NCI-H187 (cell line): ENCODE measurements at places on chromosomes 4 and X.

DNA sequence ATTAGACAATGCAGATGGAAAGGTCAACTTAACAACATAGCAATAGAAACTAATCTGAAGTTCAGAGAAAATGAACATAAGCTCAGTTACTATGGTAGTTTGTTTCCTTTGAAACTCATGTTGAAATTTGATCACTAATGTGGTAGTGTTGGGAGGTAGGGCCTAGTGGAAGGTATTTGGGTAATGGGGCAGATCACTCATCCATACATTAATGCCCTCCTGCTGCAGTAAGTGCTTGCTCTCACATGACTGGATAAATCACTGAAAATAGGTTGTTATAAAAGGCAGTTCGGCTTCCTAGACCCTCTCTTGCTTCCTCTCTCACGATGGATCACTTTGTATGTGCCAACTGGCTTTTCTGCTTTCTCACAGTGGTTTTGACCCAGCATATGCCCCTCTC is 567.4 kb upstream of the GALNT7 start:
- no peak for DNase-seq

DNA sequence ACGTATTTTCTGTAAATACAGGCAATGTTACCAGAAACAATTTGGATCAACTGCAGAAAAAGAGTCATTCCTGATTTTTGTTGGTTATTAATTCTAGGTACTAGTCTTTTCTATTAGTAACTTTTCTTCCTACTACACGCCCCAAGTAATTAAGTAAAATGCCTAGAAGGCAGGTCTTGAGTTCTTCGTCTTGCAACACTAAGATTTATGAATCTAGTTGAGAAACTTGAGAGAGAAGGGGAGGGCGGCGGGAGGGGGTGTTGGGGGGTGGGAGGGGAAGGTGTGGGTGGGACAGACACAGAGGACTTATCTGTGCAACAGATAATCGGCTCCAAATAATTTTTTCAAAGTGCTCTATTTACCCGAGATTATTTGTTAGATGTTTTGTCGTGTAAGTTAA is 3.0 kb downstream of the RAP2C start:
- no peak for DNase-seq

GRCh38 chr4:5717449-5718158 is 6.6 kb downstream of the EVC start:
- no peak for DNase-seq

- no peak for DNase-seq
These were observed 134.3 kb upstream of the AP1S2 start for GRCh38 chrX:15988661-15989603.

DNA sequence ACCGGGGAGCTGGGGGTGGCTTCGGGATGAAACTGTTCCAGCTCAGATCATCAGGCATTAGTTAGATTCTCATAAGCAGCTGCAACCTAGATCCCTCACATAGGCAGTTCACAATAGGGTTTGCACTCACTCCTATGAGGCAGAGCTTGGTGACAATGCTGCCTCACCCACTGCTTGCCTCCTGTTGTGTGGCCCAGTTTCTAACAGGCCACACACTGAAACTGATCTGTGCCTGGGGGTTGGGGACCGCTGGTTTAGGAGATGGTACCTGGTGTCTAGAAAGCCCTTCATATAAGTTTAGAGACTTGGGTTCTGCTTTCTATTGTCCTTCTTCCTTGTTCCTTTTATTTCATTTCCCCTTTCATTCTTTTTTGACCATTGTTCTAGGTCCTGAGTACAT is 234.2 kb downstream of the FRAS1 start:
- DNase-seq = no peak

- no peak for DNase-seq
These were observed 26.9 kb downstream of the HTRA3 start for GRCh38 chr4:8296491-8296890.

DNA sequence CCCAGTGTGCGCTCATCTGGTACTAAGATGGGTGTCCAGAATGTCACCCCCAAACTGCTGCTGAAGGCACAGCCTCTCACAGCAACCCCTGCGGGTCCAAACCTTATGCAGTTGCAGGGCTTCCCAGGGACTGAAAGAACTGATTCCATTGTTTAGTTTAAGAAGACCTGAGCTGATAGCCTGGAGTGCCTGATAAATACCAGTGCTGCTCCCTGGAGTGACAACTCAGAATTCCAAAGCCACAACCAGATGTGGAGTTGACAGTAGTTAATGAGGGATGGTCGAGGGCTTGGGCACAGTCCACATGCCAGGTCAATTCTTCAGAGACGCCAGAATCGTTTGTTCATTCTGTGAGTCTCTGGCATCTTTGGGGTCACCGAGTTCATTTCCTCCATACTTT is 71.2 kb downstream of the LNX1 start:
- DNase-seq = no peak

- no peak for DNase-seq
These were observed 127.7 kb downstream of the SLC7A11 start for GRCh38 chr4:138114434-138114833.

DNA sequence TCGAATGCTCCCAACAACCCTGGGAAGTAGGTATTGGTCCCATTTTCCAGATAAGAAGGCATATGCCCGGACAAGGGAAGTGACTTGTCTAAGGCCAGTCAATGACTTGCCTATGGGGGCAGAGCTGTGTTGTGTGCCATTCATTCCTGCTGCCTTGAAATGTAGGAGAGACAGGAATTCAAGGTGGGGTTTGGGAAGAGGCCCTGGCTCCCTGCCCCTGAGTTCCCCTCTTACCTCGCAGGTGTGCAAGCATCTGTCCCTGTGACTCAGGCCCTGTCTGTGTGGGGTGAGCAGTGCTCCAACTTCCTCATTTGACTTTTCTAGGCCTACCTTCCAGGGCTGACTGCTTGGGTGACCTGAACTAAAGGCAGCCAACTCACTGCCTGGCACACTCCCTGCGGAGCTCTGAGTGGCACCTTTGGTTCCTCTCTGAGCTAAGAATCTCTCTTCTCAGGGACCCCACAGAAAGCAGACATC is 5.1 kb downstream of the EFNB1 start:
- no peak for DNase-seq

GRCh38 chr4:44646151-44646550 is 5.3 kb downstream of the YIPF7 start:
- DNase-seq = no peak

DNA sequence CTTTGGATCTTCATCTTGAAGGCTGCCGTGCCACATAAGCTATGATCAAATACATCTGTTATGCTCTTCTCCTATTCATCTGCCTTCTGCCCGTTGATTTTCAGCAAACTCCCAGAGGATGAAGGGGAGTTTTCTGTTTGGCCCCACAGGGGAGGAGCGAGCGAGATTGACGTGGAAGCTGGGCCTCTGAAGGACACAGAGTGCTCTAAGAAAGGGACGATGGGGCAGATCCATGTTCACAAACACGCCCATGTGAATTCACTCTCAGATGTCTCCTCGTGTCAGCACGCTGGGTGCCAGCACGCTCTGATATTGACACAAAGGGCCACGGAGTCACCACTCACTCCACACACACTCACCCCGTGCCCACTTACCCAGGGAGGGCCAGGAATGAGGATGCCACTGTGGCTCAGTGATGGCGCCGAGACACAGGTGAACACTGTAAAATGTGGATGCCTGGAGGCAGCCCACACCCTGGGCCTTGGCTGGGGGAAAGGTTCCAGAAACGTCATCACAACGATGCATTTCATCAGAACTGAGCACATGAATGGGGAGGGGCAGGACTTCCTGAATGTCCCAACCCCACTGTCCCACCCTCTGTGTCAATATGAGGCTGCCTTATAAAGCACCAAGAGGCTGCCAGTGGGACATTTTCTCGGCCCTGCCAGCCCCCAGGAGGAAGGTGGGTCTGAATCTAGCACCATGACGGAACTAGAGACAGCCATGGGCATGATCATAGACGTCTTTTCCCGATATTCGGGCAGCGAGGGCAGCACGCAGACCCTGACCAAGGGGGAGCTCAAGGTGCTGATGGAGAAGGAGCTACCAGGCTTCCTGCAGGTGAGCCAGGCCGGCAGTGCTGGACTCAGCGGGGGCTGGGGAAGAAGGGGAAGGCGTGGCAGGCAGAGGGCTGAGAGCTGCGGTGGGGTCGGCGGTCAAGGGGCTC is at the start of gene S100P:
S100P (plus strand) TSS at position 648 of the 946 bp plus-strand sequence; CDS start at position 703, 55 bp downstream.
- no peak for DNase-seq

DNA sequence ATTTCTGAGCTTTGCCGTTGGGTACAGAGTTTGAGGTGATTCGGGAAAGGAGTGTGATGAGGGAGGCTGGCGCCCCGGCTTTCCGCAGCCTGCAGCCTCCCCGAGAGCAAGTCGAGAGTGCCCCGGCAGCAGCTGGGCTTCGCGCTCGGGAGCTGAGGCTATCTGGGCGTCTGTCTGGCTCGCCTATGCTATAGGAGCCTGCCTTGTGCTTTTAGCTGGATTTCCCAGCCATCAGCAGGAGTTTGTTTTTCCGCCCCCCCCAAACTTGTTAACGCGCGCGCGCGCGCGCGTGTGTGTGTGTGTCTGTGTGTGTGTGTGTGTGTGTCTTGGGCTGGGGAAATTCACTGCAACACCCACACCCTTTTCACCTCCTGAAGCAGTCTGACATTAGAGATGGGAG is 765 bp upstream of the DGKK start:
- no peak for DNase-seq

DNA sequence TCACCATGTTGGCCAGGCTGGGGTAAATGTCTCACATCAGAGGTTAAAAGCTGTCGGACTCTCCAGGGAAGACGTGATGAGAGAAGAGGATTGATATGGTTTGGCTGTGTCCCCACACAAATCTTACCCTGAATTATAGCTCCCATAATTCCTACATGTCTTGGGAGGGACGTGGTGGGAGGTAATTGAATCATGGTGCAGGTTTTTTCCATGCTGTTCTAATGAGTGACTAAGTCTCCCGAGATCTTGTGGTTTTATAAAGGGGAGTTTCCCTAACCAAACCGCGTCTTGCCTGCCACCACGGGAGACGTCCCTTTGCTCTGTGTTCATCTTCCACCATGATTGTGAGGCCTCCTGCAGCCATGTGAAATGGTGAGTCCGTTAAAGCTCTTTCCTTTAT is 64.4 kb downstream of the ASMT start:
- DNase-seq = no peak

DNA sequence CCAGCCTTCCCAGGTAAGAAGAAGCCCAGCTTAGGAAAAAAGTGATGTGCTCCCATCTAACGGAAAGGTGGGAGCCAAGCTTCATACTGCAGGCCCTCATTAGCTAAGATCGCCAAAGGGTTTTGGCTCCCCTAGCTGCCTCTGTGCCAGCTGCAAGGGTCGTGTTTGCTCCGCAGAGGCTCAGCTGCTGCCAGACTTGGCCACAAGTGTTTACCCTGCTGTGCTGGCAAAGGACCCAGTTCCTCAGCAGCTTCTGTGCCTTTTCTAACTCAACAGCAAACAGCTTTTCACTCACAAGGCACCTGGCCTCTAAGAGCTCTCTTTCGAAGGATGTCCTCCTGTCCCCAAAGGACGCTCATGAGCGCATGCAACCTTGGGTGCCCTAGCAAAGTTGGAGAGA is 12.2 kb upstream of the VMA21 start:
- no peak for DNase-seq

DNA sequence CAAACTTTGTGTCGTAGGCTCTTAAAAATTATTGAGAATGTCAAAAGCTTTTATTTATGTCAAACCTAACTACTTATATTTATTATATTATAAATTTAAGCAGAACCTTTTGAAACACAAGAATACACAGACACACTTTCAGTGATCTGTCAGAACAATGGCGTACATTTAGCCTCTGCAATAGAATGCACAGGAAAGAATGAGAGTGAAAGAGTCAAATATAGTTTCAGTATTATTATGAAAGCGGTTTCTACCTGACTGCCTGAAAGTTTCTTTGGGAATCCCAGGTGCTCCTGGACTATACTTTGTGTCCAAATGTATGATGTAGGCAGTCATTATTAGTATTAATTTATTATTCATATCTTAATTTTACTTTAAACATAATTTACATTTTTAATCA is 872.0 kb upstream of the AGA start:
- DNase-seq = no peak

- DNase-seq = no peak
These were observed 171.1 kb upstream of the ANKRD50 start for GRCh38 chr4:124883632-124884031.

DNA sequence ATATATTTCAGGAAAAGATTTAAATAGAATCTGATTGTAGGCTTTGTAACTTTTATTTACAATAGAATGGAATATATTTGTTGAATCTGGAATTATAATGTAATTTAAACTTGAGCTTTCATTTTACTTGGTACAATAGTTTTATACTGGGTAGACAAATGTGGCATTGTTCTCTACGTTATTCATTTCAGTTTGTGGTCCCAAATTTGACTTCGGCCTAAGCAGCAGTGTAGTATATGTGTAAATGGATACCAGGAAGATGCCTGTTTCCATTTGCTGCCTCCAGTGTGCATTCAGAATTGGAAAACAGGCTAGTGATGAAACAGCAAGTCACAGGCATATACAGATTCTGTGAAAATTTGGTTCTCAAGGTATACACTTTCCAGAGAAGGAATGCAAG is 77.8 kb downstream of the CLDN22 start:
- DNase-seq = no peak

- DNase-seq = no peak
These were observed 31.4 kb downstream of the SSX5 start for GRCh38 chrX:48165241-48165640.

- DNase-seq = no peak
These were observed 53.1 kb downstream of the ARHGEF38 start for GRCh38 chr4:105605493-105605892.

DNA sequence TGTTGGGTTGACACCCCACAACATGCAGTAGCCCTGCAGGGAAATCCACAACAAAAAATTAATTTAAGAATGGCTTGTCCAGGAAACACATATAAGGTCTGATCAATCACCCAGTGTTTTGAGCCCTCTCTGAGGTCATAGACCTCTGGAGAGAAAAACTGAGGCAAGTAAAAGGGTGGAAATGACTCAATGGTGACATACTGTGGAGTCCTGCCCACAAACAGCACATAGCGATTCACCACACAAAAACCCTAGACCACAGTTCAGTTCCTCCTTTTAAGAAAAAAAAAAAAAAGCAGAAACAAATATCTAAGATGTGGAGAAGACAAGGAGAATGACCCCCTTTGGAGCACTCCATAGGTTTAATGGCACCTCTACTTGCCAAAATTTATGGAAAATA is 2691.0 kb downstream of the PCDH7 start:
- no peak for DNase-seq

DNA sequence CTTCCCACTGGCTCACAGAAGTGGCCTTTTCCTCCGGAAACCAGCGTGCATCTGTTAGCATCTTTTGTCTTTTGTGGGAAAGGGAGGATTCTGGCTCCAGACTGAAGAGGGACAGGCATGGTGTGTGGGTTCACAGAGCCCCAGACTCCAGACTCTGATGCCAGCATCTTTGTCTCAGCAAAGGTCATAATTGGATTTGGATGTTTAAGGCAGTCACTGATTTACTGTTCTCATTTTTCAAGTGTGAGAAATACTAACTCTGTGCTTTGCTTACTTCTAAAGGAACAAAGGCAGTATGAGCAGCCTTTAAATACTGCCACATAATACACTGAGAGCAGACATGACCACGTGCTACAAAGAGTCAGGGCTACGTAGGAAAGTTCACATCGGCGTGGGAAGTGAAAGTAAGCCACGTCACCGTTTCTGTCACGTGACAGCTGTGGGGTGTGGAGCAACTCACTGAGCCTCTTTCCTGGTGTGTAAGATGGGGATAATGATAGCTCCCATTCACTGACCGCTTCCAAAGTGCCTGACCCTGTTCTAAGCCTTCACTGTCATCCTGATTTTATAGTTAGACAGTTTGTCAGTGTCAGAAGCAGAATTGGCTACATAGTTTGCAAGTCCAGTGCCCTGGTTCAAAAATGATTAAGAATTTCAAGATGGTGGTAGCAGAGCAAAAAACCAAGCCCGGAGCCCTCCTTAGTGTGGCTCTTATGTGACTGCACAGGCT is 24.8 kb upstream of the TMSB4X start:
- DNase-seq = no peak

GRCh38 chrX:105120463-105120862 is 100.0 kb downstream of the TEX13A start:
- DNase-seq = no peak
